Endodermal cell (in vitro differentiated cells): ENCODE measurements at places on chromosomes 2 and 18. TPM values are rescaled to one million over a fixed set of nuclear protein-coding genes. Genes with fewer than 3 reads are reported as not detected.

AKAIN1 gene
- total RNA-seq, result not detected in 2 replicates

ALLC gene
- total RNA-seq, result not detected in 2 replicates

LYPD6 gene
- 6.3 and 6.7 TPM in 2 replicates for total RNA-seq

MALT1 gene
- total RNA-seq, result 20.2 to 31.4 TPM (median 22.1 TPM) in 3 replicates

DAW1 gene
- total RNA-seq, result not detected in 2 replicates

TUBB8B gene
- total RNA-seq, result 1.3 and 1.4 TPM in 2 replicates
